Foreskin keratinocyte (primary cell): ENCODE measurements at places on chromosomes 5 and 9.
A peak's percentile ranks its signal among the peaks of the same experiment; 100 is the strongest.

GRCh38 chr9:27276193-27277030 is 20.5 kb downstream of the EQTN start:
- DNase-seq = no peak

DNA sequence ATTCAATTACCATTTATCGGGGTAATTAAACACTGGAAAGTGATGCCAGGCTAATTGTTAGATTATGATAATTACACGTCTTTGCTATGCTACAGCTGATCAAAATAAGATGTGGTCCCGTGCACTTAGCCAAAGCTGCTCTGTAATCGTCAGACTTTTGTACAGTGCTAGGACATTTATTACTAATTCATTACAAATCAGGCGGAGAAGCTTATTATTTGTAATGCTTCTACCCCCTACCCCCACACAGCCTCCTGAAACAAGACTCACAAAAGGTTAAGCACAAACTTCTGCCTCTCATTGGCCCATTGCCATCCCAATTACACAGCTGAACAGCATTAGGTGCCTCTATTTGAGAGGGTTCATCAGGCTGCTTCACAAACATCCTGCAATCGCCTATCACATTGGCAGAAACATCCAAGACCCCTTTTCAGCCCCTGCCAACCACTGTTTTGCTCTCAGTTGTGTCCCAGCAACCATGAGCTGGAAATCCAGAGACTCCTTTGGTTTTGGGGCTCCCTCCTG is 232.7 kb downstream of the EFNA5 start:
- DNase-seq = no peak

DNA sequence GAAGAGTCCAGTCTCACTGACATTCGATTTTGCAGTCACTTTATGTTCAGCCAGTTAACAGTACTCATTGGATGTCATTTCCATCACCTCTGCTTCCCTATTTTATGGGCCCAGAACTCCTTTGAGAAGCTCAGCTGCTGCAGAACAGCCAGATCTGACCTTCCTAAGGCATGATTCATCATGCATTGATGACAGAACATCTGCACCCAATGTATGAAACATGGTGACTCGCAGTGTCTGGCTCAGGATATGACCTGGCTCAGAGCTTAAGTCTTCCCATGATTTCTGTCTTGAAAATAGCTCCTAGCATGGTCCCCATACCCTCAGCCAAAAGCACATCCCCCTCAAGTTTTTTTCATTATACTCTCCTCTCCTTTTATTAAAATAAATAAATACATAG is 92.6 kb upstream of the TRIM32 start:
- DNase-seq = peak; percentile 69

DNA sequence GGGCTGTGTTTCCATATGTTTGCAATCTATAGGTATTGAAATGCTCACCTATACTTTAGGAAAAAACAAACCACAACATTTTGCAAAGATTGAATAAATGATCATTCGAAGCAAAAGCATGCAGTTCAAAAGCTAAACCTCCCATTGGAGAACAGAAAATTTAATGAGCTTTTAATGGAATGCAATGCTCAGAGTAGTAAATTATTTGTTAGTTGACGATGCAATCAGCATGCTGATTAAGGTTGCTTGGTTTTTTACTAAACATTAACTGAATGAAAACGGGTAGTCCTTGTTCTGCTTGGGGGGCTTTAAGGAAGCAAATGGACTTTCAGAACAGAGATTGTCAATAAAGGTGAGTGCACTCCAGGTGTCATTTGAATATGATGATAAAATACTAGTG is 123.3 kb upstream of the TMEM161B start:
- no peak for DNase-seq
